ENCODE measurements at places on chromosomes 11 and 22.

GRCh38 chr22:36124666-36125065, 35.9 kb downstream of the APOL3 start:
- no peak for DNase-seq

DNA sequence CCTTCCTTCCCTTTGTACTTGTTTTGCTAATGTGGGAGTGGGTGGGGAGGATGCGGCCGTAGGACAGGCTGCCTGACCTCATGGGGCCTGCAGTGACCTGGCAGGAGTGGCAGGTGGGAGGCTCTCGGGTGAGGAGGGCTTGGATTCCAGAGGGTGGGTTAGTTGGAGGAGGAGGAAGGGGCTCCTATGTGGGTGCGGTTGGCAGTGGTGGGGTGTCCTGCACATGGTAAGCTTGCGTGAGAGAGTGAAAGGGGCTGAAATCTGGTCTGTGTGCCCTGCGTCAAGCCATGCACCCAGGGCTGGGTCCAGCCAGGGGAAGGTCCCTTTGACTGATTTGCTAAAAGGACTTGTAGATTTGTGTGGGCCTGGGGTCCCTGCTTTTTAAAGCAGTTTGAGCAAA, 90.7 kb upstream of the OR4B1 start:
- no peak for DNase-seq

GRCh38 chr22:40423882-40424640, 53.7 kb downstream of the SGSM3 start:
- no peak for DNase-seq

- DNase-seq = no peak
Measured at GRCh38 chr22:44191036-44191454, 10.3 kb downstream of the PARVG start.

DNA sequence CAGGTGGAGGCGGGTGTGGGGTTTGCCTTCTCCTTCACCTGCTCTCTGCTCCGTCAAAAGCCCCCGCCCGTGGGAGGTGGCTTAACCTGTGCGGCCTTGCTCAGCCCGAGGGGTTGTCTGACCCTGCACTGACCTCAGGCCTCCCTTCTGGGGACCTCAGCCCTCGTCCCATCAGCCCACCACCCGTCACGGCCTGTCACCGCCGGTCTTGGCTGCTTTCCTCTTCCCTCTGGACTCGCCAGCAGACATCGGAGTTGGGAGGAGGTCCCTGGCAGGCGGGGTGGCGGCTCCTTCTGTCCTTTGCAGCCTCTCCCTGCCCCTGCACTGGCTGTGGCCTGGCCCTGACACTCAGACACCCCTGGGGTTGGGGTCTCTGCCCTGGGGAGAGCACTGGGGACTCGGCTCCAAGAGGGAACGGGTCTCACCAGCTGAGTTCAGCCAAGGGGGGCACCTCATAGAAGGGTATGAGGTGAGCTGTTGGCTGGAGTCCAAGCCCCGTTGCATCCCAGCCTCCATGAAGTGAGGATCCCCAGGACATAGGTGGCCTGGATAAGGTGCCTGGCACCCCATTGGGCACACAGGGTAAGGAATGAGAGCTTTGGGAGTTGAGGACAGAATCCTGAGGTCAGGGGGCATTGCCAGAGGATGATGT, 999.6 kb downstream of the BRD1 start:
- no peak for DNase-seq

DNA sequence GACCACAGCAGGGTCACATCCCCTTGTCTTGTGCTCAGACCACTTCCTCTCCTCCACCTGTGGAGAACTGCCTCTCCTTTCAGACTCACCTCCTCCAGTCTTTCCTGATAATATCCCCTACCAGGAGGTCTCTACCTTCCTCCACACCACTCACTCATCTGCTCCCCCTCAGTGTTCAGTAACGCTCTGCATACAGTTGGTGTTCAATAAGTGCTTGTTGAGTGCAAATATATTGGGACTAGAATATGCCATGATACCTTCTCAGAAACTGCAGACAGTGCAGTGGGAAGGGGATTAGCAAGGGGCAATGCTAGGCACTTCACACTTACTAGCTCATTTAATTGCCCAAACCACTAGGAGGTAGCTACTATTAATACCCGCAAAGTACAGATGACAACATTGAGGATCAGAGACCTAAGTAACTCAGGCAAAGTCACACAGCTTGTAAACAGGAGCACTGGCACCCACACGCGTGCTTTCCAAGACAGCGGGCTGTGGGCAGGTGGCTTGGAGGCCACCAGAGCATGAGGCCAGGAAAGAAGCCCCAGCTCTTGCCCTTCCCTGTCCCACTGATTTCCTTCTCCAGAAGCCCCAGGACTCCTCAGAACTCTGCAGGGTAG, 8.1 kb upstream of the PDE2A start:
- DNase-seq = no peak

GRCh38 chr22:37079668-37080171, 28.2 kb downstream of the KCTD17 start:
- DNase-seq = peak; percentile 47

DNA sequence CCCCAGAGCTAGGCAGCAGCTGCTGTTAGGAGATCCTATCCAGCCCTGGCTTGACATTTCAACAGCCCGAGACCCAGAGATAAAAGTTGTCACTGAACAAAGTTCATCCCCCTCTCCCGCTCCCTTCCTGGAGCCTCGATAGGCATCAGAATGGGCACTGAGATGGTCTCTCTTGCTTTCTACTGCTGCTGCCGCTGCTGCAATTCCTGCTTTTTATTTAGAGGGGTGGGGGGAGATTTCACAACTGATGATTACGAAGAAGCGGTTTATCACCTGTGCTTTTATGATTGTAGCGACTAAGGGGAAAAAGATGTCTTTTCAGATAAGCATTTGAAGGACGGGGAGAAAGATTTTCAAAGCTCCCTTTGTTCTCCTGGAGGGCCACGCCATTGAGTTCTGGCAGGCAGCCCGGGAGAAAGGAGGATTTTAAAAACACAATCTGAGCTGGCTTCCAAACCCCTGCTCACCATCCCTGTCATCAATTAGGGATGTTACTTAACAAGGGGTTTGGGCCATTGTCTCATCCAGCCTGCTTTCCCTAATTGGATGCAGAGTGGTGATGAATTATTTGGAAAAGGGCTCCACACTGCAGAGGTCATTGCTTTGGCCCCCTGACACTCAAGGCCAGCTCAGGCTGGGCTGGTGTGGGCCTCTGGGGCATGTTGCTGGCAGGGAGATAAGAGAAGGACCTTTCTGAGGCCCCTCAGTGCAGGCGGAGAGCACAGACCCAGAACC, 344.7 kb downstream of the BUD13 start:
- DNase-seq = no peak

GRCh38 chr22:44546686-44547310, 48.8 kb upstream of the RTL6 start:
- DNase-seq = no peak

DNA sequence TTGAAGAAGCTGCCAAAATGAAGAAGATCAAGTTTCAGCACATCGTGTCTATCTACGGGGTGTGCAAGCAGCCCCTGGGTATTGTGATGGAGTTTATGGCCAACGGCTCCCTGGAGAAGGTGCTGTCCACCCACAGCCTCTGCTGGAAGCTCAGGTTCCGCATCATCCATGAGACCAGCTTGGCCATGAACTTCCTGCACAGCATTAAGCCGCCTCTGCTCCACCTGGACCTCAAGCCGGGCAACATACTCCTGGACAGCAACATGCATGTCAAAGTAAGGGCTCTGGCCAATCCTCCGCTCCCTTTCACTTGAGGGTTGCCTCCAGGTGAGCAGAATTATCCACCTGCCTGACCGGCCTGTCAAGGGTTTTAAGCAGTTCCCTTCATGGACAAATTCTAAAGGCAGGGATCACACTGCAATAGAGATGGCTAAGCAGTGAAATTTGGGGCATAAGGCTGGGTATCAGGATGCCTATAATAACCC, 6.0 kb downstream of the ANKK1 start:
- DNase-seq = no peak

GRCh38 chr11:3674189-3674588, 3.0 kb upstream of the CHRNA10 start:
- DNase-seq = no peak

GRCh38 chr22:45112136-45112879, 51.4 kb upstream of the NUP50 start:
- no peak for DNase-seq

GRCh38 chr11:133955945-133956421, 785 bp downstream of the IGSF9B start:
- DNase-seq = no peak

DNA sequence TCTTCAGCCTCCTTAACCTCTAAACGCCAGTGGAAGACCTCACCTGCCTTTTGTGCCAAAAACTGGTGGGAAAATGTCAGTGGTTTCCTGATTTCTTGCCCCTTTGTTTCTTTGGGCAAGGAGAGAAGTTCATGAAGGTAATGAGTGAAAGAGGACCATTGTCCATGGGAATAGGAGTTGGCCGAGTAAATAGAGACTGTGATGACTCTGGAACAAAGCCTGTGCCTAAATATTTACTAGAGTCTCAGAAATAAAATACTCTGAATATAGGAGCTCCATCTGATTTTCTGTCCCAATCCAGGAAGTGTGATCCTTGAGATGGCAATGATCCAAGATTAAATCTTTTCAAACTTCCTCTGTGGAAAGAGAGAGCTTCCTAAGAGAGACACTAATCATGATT, 12.0 kb downstream of the SLC5A1 start:
- DNase-seq = no peak

DNA sequence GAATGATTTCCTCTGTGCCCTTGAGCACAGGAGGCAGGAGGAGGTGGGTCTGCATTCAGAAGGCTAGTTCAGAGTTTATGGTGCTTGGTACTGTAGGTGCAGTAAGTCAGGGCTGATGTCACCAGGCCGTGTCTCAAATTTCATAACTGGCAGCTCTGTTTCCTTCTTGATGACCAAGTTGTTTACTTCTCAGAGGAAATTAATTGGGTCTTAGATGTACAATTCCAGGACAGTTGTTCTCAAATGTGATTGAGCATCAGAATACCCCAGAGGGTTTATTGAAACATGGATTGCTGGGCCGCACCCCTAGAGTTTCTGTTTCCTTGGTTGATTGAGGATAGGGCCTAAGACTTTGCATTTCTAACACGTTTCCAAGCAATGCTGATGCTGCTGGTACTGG, 6.2 kb downstream of the AMOTL1 start:
- no peak for DNase-seq

DNA sequence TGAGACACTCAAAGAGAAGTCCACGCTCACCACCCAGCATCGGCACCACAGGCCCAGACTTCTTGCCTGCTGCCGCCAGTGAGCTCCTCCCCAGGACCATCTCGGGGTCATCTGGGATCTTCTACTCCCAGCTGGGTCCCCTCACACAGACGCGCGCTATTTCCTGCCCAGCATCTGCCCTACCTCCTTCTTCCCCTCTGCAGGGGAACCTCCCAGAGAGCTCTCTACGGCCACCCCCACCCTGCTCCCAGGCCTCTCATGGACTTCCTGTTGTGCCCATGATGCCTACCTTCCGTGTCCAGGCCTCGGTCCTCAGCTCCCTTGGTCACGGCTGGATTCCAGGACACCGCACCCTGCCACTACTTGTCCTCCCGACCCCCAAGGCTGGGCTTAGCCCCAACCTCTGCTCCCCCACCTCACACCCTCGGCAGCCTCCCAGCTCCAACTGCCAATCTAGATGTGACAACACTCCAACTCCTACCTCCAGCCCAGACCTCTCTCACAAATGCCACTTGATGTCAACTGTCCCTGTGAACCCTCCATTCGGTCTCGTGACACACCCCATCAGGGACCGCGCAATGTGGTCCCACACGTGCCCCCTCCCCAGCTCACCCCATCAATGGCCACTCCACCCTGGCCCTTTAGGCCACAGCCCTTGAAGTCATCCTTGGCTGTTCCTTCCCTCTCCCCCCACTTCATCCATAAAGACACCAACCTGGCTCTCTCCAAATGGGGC, 45.3 kb downstream of the SGSM3 start:
- peak; percentile 63 for DNase-seq

- no peak for DNase-seq
Measured at GRCh38 chr11:119886667-119887230, 157.7 kb upstream of the NECTIN1 start.

- no peak for DNase-seq
Measured at GRCh38 chr11:45300715-45301114, 14.6 kb upstream of the SYT13 start.

DNA sequence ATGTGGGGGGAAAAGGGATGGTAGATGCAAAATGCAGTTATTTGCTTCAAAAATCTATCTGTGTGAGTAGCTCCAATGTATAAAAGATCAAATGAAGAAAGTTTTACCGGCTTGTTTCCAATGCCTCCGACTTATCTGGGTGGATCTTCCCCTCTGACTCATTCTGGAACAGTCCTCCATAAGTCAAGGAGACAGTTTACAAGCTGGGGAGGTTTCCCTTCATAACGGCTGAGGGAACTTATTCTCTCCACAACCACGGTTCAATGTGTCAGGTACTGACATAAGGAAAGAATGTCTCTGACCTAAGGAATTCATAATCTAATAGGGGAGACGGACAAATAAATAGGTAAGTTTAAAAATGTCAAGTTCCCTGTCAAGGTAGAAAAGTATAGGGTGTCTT, 49.7 kb upstream of the BIRC3 start:
- no peak for DNase-seq

DNA sequence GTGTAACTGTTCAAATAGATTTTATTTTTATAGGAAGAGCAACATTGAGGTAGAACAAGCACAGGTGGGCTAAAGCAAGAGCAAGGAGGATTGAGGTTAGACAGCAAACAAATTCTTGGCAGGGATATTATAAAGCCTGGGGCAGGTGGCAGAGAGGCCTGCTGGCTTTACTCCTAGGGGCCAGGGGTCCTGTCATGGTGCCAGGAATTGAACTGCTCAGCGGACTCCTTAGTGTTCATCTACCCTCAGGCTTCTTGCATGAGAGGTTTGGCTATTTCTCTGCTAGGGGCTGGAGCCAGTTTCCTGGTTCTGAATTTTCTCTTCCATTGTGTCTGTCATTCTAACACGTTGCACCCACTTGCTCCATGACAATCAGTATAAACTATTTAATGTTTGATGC, 217.2 kb upstream of the NCAM1 start:
- DNase-seq = no peak

GRCh38 chr11:35943713-35944502, at the start of gene LDLRAD3:
TSS of gene LDLRAD3 (plus strand) at chr11:35944062. CDS start at chr11:35944099, 37 bp downstream.
- no peak for DNase-seq

DNA sequence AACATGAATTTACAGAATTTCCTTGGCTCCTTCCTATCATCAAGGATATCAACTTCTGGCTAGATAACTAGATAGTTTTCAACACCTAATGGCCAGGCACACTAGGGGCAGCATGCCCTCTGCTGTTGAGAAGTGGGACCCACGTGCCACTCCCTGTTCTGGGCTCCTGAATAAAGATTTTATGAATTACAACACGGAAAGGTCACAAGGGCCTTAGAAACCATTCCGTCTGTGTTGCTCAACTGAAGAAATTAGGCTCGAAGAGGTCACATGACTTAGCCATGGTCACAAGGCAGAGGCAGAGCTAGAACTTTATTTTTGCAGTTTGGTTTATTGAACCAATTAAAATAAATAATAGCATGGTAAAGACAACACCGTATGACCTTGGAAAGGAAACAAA, 36.0 kb downstream of the PRCP start:
- DNase-seq = peak; percentile 62

GRCh38 chr11:23399995-23400394, 539.7 kb upstream of the CCDC179 start:
- no peak for DNase-seq

DNA sequence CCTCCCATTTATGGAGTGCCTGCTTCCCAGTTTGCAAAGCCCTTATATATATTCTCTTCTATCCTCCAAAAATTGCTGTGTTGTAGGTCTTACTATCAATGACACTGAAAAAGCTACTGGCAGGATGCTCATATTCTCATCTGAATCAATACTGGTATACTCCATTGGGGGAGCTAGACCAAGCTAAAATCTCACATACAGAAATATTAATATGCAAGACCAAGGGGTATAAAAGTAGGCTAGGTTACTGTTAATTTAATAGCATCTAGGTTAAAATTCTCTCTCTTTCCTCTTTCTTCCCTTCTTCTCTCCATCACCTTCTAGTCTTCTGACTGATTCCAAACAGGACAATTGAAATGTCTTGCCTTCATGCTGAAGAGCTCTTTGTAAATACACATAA, 17.1 kb upstream of the BDNF start:
- peak; percentile 27 for DNase-seq
